ENCODE measurements at places on chromosomes 12 and 14. TPM values are rescaled to one million over a fixed set of nuclear protein-coding genes. Genes with fewer than 3 reads are reported as not detected.

Gene LMO3
- 36.2 TPM for total RNA-seq

- DNase-seq: no peak
Measured at GRCh38 chr12:102806110-102806509, 110.9 kb downstream of the PAH start.

- DNase-seq: no peak
Measured at GRCh38 chr14:96739200-96739910, 57.8 kb upstream of the VRK1 start.

- no peak for DNase-seq
Measured at GRCh38 chr14:101031186-101031585, 127.7 kb upstream of the RTL1 start.

Data from A673 (cell line).